Astrocyte (in vitro differentiated cells and primary cell): ENCODE measurements at places on chromosomes 2 and 18. TPM values are rescaled to one million over a fixed set of nuclear protein-coding genes. Genes with fewer than 3 reads are reported as not detected.

PRSS56 gene
- total RNA-seq, result not detected in 2 replicates

COBLL1 gene
- 17.6 and 18.6 TPM in 2 replicates for total RNA-seq

- H3K27ac ChIP-seq, result no peak overlapping the region
- H3K4me1 ChIP-seq, result peaks cover 14% of the 10 kb centered on the region
- no peaks in the 10 kb centered on the region for H3K36me3 ChIP-seq
Observed at GRCh38 chr2:38440655-38441054, 63.6 kb upstream of the ATL2 start.

DNA sequence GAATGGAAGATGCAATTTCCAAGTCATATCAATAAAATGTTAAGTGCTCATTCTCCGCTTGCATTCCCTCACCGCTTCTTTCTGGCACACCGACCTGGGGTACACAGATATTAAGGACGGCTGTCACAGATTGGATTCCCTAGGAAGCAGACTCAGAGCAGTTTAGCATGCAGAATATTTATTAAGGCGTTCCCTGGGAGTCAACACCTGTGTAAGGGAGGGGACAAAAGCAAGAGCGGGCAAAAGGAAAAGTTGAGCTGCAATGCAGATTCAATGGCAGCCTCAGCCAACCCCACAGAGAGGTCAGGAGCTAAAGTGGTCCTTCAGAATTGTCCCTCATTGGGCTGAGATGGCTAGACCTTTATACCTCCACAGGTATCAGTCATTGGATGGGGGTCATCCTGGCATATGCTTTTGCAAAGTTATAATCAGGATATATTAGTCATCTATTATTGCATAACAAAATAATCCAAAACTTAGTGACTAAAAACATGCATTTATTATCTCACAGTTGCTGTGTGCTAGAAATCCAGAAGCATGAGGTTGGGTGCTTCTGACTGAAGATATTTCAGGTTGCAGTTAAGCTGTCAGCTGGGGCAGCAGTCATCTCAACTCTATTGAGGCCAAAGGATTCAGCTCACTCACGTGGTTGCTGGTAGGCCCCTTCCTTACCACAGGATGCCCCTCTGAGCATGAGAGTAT is 27.0 kb upstream of the INO80D start:
- no peaks in the 10 kb centered on the region for H3K4me1 ChIP-seq
- no peaks in the 10 kb centered on the region for H3K27me3 ChIP-seq
- H3K4me3 ChIP-seq, result no peak overlapping the region
- H3K36me3 ChIP-seq, result no peaks in the 10 kb centered on the region
- H3K27ac ChIP-seq, result no peak overlapping the region

DNA sequence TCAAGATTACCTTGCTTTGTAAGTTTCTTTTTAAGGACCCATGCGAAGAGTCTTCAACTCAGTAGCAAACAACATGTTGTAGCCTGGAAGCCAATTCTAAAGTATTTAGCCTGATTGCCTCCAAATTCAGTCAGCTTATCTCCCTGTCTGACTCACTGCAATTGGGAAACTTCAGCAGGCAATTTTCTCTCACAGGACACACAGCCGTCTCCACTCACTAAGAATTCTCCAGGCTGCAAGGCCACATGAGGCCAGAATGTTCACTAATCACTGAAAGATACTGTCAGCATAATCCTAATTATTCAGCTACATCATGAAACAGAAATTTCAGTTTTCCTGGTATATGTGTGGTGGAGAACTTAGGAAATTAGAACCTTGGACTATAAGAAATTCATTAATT is 78.1 kb upstream of the PDE1A start:
- H3K27me3 ChIP-seq, result no peaks in the 10 kb centered on the region
- no peaks in the 10 kb centered on the region for H3K36me3 ChIP-seq
- H3K27ac ChIP-seq, result peak overlapping the region; percentile 26
- peak; percentile 84 for DNase-seq
- H3K4me1 ChIP-seq, result no peaks in the 10 kb centered on the region

DNA sequence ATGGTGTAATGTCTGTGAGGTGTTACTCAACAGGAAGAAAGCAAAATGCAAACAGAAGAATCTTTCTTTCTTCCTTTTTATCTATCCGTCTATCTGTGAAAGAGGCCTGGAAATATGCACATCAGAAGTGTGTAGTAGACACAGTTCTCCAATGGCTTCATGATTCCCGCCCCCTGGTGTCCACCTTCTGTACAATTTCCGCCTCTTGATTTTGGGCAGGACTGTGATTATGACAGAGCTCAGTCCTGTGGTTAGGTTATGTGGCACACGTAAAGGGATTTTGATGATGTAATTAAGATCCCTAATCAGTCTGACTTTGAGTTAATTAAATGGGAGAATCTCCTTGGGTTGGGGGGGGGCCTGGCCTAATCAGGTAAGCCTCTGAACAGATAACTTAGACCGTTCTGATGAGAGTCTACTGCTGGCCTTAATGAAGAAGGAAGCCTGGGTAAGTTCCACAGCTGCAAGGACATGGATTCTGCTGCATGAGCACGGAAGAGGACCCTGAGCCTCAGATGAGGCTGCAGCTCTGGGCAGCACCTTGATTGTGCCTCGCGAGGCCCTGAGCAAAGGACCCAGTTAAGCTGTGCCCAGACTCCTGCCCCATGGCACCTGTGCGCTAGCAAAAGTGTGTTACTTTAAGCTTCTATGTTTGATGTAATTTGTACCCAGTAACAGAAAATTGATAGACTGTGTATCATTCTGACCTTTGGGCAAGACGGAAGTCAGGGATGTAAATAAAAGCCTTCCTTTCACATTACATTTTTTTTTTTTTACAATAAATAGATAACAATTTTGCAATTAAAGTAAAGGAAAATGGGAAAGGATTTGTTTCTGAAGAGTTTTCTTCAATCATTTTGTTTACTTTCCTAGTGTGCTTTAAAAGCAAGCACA is 11.3 kb upstream of the KCNF1 start:
- peaks cover 6% of the 10 kb centered on the region for H3K4me1 ChIP-seq
- H3K36me3 ChIP-seq, result no peaks in the 10 kb centered on the region
- no peaks in the 10 kb centered on the region for H3K27me3 ChIP-seq
- H3K4me3 ChIP-seq, result no peak overlapping the region

- H3K27ac ChIP-seq, result no peak overlapping the region
- DNase-seq, result no peak
- no peaks in the 10 kb centered on the region for H3K4me1 ChIP-seq
- H3K4me3 ChIP-seq, result no peak overlapping the region
- no peaks in the 10 kb centered on the region for H3K36me3 ChIP-seq
Observed at GRCh38 chr2:241137276-241138190, 11.7 kb downstream of the PASK start.

GRCh38 chr18:61333746-61334490 is 688 bp downstream of the CDH20 start:
- H3K4me1 ChIP-seq, result peaks cover 10% of the 10 kb centered on the region
- no peaks in the 10 kb centered on the region for H3K36me3 ChIP-seq
- H3K4me3 ChIP-seq, result peak overlapping the region; percentile 58
- H3K27me3 ChIP-seq, result no peaks in the 10 kb centered on the region

GRCh38 chr2:105437708-105438103 is 38.9 kb upstream of the FHL2 start:
- peak; percentile 86 for DNase-seq
- H3K36me3 ChIP-seq, result no peaks in the 10 kb centered on the region
- peaks cover 2% of the 10 kb centered on the region for H3K27me3 ChIP-seq
- H3K4me3 ChIP-seq, result no peak overlapping the region
- peaks cover 9% of the 10 kb centered on the region for H3K4me1 ChIP-seq

DNA sequence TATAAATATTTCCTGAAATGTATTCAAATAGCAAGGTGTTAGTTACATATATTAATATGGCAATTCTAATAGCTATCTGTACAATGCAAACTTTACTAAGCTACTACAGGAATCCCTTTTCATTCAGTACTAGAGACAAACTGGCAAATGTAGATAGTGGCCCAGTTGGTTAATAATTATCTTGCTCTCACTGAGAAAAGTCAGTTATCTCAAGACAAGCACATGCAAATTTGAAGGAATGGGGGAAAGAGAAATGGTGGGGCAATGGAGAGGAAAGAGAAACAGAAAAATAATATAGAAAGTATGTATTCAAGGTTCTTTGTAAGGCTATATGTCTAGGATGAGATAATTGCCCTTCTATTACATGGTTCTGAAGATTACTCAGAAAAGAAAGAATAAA is 280.0 kb downstream of the FIGN start:
- no peaks in the 10 kb centered on the region for H3K27me3 ChIP-seq
- no peaks in the 10 kb centered on the region for H3K4me1 ChIP-seq
- H3K4me3 ChIP-seq, result no peak overlapping the region

- H3K36me3 ChIP-seq, result no peaks in the 10 kb centered on the region
- peaks cover 23% of the 10 kb centered on the region for H3K4me1 ChIP-seq
- H3K27me3 ChIP-seq, result no peaks in the 10 kb centered on the region
- no peak overlapping the region for H3K27ac ChIP-seq
- H3K4me3 ChIP-seq, result no peak overlapping the region
- no peak for DNase-seq
Observed at GRCh38 chr2:39636306-39636705, 29.4 kb upstream of the TMEM178A start.

DNA sequence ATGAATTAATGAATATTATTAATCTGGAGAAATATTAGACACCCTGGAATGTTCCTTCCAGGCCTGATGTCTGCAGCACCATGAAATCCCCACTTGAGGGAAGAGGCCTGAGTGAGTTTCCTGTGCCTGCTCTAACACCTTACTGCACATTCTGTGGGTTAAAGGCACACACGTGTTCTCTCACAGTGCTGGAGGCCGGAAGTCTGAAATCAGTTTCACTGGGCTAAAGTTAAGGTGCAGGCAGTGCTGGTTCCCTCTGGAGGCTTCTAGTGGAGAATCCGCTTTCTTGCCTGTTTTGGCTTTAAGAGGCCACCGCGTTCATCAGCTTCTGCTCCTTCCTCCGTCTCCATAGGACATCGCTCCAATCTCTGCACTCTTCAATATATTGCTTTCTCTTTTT is 48.7 kb downstream of the ACKR3 start:
- H3K36me3 ChIP-seq, result no peaks in the 10 kb centered on the region
- peaks cover 24% of the 10 kb centered on the region for H3K27me3 ChIP-seq
- H3K4me1 ChIP-seq, result no peaks in the 10 kb centered on the region
- no peak overlapping the region for H3K27ac ChIP-seq
- no peak for DNase-seq

DNA sequence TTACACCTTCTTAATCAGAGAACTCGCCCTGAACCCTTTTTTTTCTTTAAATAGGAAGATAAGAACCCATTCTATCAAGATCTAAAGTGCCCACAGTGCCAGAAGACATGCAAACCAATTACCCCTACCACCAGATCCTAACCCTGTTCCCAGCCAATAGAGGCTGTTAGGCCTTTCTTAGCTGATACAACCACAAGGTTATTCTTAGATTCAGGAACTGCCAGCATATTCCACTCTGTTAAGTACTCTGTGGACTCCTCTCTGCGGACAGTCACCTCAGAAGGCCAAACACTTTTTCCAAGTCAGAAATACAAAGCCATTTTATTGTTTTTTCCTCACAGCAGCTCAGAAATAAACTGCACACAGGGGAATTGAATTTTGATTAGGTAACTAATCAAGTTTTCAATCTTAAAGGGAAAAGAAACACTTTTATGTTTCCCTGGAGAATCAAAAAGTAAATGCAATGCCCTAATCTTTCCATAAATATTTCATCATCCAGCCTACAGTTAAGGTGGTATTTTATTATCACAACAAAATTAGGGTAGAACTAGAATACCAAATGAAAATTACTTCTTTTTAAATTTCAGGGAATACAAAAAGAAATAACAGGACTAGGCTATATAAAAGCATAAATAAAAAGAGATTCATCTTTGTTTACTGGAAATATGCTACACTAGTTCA is 111.4 kb downstream of the NBAS start:
- H3K4me3 ChIP-seq, result no peak overlapping the region
- DNase-seq, result no peak
- H3K4me1 ChIP-seq, result no peaks in the 10 kb centered on the region
- H3K27me3 ChIP-seq, result no peaks in the 10 kb centered on the region

- H3K27me3 ChIP-seq, result no peaks in the 10 kb centered on the region
- DNase-seq, result peak; percentile 65
- H3K36me3 ChIP-seq, result no peaks in the 10 kb centered on the region
- H3K27ac ChIP-seq, result peak overlapping the region; percentile 21
- H3K4me1 ChIP-seq, result peaks cover 17% of the 10 kb centered on the region
Observed at GRCh38 chr2:197079414-197079813, 152.9 kb upstream of the PGAP1 start.

GRCh38 chr2:136901732-136902131 is 136.4 kb downstream of the THSD7B start:
- no peak overlapping the region for H3K27ac ChIP-seq
- H3K4me3 ChIP-seq, result no peak overlapping the region
- no peaks in the 10 kb centered on the region for H3K36me3 ChIP-seq
- no peak for DNase-seq
- H3K27me3 ChIP-seq, result no peaks in the 10 kb centered on the region
- H3K4me1 ChIP-seq, result no peaks in the 10 kb centered on the region

DNA sequence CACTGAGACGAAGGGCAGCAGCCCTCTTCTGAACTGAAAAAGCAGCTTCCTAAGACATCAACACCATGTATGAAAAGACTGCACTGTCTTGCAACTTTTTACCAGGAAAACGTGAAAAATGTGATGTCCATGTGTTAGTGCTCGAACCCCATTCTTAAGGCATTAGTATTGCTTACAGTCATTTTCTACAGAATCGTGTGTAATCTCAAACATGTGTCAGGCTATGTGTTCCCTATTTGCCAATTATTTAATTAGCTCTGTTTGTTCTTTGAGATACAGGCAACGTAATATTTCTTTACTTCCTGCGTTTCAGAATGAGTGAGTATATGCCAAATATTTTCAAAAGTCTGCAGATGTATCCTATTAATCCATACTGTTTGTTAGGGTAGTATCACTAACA is 307.7 kb upstream of the CCDC68 start:
- H3K4me1 ChIP-seq, result peaks cover 24% of the 10 kb centered on the region
- H3K36me3 ChIP-seq, result peaks cover 24% of the 10 kb centered on the region
- no peak for DNase-seq
- no peaks in the 10 kb centered on the region for H3K27me3 ChIP-seq
- no peak overlapping the region for H3K27ac ChIP-seq

DNA sequence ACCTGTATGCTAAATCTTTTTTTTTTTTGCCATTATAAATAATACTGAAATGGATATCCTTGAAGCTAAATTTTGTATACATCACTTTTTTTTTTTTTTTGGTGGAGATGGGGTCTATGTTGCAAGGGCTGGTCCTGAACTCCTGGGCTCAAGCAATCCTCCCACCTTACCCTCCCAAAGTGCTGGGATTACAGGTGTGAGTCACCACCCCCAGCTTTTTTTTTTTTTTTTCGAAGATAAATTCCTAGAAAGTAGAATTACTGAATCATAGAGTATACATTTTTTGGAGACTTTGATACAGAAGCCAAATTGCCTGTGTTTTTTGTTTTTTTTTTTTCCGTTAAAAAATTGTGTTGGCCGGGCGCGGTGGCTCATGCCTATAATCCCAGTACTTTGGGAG is 51.0 kb upstream of the MCFD2 start:
- no peak overlapping the region for H3K4me3 ChIP-seq

DNA sequence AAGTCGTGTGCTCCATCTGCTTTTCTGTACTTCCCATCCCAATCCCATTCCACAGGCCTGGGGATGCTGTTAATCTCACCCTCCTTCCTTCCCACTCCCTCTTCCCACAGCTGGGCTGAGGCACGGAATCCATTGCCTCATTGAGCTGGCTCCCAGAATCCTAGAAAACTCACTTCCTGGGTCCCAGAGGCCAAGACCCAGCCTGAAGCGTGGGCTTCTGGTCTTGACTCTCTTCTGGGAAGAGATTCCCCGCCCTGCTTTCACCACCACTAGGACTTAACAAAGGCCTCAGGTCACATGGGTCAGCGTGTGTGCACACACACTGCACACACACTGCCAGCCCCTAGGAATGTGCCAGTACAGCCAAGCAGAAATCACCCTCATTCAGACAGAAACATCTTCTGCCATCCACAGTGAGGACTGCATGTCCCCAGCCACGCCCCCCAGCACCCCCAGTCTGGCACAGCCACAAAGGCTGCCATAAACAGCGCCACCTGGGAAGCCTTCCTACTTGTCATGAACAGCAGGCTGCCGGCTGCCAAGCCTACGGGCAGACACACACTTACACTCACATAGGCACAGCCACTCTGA is 165.8 kb downstream of the TNS1 start:
- no peaks in the 10 kb centered on the region for H3K27me3 ChIP-seq
- H3K4me3 ChIP-seq, result no peak overlapping the region
- peaks cover 39% of the 10 kb centered on the region for H3K36me3 ChIP-seq
- H3K27ac ChIP-seq, result peak overlapping the region; percentile 67
